ENCODE measurements at places on chromosomes 3 and 15. TPM values are rescaled to one million over a fixed set of nuclear protein-coding genes. Genes with fewer than 3 reads are reported as not detected.

Gene NKIRAS1
- 6.7 TPM for total RNA-seq

Gene CASR
- not detected for total RNA-seq

Gene COL7A1
- 47.5 TPM for total RNA-seq

- DNase-seq, result no peak
Observed at GRCh38 chr3:66229931-66230330, 9.1 kb downstream of the SLC25A26 start.

DNA sequence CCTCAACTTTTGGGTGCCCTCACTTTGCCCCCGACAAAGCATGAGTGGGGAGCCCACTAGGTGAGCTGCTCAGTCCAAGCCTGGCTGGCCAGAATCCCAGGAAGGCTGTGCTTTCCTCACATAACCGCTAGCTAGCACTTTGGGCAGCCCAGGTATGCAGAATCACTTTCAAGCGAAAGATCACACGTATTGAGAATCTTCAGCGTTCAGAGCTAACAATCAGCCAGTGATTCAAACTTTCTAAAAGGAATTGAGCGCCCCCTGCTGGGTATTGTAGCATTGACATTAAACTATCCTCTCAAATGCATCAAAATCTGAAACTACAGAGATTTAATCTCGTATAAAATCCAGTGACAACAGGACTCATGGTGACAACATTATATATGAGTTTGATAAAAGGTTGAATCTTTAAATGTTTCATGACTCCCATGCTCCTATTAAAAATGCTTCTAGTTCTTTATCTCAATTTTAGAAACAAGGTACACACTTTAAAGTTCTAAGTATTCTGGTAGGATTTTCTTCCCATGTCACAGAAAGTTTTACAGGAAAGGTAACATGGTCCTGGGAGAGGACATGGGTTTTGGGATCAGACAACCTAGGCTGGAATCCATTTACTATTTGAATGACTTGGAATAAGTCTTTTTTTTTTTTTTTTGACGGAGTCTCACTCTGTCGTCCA is 11.8 kb downstream of the ANAPC13 start:
- no peak for DNase-seq

DNA sequence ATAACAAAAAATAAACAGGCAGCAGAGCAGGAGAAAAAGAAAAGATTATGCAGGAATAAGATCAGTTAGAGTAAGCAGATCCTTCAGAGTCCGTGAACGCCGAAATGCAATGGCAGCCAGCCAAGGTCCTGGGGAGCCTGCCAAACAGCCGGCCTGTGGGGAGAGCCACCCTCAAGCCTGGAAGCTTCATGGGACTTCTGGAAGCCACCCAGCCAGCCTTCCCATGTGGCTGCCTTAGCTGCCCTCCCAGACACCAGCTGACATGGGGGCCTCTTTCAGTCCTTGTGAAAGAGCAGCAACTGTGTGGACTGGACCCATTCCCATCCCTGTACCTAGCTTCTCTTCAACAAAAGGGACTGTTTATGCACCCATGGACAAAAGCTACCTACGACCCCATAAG is 64.9 kb upstream of the RAD18 start:
- DNase-seq, result no peak

- DNase-seq, result no peak
Observed at GRCh38 chr3:5499404-5499803, 311.9 kb downstream of the EDEM1 start.

Data from epithelial cell of proximal tubule (primary cell).